ENCODE measurements at places on chromosomes 11 and 22.

DNA sequence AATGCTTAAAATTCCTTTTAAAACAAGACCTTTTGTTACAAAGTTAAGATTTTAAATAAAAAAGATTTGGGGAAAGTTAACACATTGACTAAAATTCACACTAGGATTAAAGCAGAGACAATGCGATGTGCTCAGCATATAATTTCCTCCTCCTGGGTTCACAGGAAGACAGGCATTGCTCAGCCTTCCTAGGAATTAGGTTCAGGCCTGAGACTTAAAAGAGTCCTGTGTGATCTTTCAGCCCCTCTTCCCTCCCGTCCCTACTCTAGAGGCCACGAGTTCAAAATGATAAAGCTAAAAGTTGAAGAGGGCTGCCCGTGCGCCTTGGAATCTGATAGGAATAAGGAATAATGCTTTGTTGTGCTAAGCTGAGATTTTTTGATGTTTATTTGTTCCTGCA, 218.6 kb downstream of the KIRREL3 start:
- DNase-seq = no peak

GRCh38 chr22:34761111-34761510, 304.8 kb upstream of the ISX start:
- no peak for DNase-seq

DNA sequence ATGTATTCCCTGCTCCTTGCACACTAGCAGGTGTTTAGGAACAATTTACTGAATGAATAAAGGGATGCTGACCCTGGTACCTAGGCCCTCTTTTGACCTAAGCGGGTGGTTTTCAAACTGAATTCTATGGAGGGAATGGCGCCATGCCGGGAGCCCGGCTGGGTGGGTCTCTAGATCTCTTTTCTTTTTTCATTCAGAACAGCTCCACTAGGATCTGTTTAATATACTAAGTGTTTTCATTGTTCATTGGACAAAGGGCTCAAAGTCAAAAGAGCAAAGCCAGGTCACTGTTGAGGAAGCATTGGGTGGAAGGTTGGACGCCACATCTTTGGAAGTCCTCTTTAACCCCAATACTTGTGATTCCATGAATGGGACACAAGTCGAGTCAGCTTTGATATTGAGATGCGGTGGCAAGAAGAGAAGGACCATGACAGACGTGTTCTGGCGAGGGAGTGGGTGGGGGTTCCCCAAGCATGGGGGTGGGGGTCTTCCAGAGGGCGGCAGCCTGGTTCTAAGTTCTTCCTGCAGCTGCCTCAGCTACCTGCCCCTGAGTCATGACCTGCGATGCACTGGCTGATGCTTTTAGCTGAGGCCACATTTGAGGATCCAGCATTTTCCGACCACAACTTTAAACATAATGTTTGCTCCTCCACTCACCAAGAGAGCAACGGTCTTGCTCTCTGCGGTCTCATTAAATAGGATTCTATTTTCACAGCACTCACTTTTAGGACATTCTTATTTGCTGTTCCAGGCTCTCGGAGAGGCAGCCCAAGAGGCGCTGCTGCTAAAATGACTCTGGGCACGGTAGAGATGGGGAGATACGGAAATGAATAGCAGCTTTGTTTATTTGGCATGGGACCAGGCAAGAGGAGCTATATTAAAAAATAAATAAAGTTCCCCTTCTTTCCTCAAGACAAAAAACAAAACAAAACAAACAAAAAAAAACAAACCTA, 100.6 kb downstream of the FBXO7 start:
- no peak for DNase-seq

- no peak for DNase-seq
Measured at GRCh38 chr11:17924713-17925112, 88.1 kb downstream of the SERGEF start.

DNA sequence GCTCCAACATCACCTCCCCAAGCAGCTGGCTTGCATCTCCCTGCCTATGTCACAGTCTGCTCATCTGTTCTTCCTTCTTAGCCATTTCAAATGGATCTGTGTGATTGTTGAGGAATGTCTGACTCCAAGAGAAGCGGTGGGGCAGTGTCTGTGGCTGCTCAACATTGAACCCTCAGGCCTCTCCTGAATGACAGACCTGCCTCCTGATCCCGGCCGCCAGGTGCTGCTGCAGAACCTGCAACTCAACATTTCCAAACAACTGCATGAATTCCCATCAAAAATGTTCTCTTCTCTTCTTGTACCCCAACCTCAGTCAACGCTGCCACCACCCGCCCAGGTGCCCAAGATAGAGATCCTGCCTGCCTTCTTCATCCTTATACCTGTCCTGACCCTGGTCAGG, 132.5 kb downstream of the FBXO7 start:
- no peak for DNase-seq

GRCh38 chr22:42072606-42073330, 1.3 kb upstream of the PHETA2 start:
- no peak for DNase-seq

DNA sequence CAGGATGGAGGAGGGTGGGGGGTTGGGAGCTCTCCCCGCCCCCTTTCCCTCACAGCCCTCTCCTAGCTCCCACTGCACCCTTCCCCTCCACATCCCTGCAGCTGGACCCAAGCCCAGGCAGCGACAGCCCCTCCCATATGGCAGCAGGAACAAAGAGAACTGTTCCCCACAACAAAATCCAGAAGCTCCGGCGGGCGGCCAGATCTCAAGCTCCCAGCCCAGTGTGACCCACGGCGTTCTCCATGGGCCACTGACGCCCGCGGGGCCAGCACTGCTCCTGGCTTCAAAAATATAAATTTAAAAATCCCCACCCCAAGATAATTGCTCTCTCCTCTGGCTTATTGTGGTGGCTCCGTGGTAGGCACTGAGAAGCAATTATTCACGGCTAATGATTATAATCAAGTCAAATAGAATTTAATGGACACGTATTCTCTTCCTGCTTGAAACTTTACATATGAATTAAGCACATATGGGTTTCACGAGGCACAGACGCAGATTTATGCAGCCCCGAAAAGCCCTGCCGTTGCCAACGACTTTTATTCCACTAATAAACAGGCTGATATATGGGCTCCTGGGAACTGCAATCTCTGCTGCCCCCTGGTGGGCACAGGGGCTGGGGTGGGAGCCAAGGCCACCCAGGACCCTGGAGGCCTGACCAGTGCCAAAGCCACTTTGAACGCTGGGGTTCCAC, 17.5 kb downstream of the MACROD1 start:
- DNase-seq = peak; percentile 83

DNA sequence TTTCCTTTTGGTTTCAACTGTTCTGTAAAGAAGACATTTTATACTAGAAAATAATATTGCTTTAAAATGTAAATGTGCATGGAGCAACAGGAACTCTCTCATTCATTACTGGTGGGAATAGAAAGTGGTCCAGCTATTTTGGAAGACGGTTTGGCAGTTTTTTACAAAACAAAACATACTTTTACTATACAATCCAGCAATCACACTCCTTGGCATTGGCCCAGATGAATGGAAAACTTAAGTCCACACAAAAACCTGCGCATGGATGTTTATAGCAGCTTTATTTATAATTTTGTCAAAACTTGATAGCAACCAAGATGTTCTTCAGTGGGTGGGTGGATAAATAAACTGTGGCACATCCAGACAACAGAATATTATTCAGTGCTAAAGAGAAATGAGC, 49.9 kb upstream of the SEPTIN5 start:
- no peak for DNase-seq

DNA sequence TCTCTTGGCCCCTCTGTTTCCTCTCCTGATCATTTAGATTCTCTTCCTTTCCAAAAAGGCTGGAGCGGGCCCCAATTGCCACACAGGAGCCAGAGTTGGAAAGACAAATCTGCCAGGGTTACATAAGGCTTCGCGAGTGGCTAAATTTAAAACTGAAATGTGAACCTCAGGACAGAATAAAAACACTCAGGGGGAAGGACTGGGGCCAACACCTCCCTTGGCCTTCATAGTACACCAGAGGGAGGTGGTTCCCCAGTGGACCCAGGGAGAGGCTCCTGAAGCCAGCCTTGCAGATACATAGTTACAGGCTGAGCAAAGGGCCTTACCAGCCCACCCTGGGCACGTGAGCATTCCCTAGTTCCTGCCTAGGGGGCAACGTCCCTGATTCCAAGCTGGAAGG, 150.1 kb downstream of the MN1 start:
- DNase-seq = no peak

DNA sequence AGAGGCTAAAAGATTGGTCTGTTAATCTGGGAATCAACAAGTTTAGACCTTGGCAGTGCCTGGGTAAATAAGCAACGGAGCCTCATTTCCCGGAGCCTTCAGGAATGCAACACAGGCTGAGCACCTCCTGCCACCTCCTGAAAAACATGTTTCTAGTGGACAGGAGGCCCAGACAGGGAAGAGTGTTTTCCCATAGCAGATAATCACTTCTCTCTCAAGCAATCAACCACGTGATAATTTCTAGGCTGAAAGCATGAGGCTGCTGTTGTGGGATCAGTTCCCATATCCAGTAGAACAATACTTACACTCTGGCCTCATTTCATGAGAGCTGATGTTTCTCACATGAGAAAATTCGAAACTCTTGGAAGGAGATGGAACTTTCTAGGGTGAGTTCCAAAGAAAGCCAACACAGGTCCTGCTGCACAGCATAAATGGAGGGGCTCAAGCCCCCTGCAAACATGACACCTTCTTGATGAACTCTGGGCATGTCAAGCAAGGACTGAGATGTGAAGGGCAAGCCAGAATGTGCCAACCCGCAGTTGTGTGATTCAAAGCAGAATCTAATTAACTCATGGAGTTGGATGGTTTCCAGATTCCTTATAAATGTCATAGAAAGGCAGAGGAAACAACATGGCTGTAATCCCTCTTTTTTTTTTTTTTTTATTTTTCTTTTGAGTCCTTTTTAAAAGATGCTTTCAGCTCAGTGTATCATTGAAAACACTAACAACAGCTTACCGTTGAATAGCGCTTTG, 228.5 kb upstream of the SESN3 start:
- DNase-seq = no peak

- DNase-seq = no peak
Measured at GRCh38 chr11:131430473-131431208, 60.2 kb downstream of the NTM start.

GRCh38 chr22:48004038-48004437, 1241.6 kb downstream of the TBC1D22A start:
- DNase-seq = no peak

DNA sequence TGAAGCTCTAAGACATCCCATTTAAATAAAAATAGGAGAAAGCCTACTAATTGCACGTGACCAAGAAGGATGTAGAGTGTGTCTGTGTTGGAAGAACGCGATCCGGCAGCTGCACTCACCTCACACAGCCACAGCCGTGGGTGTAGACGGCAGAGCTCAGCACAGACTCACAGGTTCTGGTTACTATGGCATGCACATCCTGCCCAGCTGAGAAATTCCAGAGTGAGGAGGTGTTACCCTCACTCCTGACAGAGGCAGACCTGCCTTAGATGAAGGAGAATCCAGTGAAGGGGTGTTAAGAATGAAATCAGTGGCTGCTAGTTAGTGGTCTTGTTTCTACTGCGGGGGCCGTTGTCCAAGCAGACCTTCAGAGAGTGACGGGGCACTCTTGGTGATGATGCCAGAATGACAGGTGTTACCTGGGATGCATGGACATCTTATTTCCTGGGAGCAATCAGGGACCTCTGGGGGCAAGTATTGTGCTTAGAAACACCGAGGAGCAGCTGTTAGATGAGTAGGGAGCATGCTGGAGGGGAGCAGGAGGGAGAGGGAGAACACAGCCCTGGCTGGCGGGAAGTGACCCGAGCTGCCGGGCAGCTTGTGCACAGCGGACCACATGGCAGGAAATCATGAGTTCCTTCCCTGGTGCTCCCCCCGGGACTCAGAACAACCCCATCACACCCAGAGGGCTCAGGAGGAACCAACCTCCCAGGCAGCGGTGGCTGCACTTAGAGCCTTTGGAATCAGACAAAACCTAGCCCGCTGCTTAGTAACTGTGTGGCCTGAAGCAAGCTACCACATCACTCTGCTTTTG, 12.3 kb downstream of the KCNJ5 start:
- DNase-seq = no peak

GRCh38 chr22:37419969-37420685, 7.2 kb downstream of the ELFN2 start:
- DNase-seq = no peak
